HT1080 (cell line): ENCODE measurements at places on chromosomes 2 and 18.

- no peak for DNase-seq
Measured at GRCh38 chr2:127951026-127951425, 65.3 kb upstream of the AMMECR1L start.

- no peak for DNase-seq
Measured at GRCh38 chr18:11134940-11135339, 14.4 kb downstream of the PIEZO2 start.

GRCh38 chr18:58698701-58699193, 27.5 kb downstream of the MALT1 start:
- no peak for DNase-seq

DNA sequence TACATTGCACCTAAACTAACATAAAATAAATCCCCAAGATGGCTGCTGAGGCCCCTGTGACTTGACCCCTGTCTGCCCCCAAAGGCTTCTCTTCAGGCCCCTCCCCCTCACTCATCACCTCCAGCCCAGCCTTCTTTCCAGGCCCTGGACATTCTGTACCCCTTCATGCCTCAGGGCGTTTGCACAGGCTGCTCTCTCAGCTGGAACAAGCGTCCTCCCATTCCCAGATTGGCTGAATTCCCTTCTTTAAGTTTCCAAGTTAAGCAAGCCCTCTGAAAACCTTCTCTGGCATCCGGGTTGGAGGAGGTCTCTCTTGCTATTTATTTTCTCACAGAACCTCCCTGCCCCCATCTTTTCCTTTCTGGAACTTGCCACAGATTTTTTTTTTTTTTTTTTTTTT, 165.2 kb upstream of the BCL2L11 start:
- DNase-seq: no peak

DNA sequence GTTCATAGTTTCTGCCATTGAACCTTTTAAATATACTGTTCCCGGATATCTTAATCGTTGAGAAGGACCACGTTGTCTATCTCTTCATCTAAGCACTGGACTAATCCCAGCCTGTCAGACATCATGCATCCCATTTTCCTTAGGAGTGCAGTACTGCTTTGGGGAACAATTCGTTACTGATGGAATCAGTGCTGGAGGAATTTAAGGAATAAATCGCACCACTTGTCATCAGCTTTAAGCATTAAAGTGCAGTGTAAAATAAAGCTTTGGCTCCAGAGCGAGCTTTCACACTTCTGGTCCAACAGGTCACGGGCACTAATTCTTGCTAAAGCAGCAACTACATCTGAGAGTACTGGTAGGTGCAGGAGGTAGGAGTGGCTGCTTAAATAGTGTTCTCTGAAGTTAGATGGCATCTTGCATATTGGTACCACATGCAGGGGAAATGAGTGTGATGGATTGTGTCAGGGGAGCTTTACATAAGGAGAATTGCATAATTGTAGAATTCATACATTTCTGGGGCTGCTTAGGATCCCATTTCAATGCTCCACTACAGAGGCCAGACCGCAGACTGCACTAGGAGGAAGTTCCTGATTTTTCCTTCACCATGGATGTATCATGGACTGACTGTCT, 105.7 kb upstream of the RASGRP3 start:
- no peak for DNase-seq
